GM04503 (cell line): ENCODE measurements at places on chromosomes 1 and 21.

- no peak for DNase-seq
Observed at GRCh38 chr21:27681841-27682240, 715.0 kb upstream of the ADAMTS5 start.

- DNase-seq: no peak
Observed at GRCh38 chr21:16330908-16331268, 601.1 kb downstream of the USP25 start.

- DNase-seq: no peak
Observed at GRCh38 chr1:26856181-26856580, 6.8 kb upstream of the SFN start.

GRCh38 chr1:44250068-44250781 lies 37.0 kb downstream of the DMAP1 start:
- DNase-seq: no peak

DNA sequence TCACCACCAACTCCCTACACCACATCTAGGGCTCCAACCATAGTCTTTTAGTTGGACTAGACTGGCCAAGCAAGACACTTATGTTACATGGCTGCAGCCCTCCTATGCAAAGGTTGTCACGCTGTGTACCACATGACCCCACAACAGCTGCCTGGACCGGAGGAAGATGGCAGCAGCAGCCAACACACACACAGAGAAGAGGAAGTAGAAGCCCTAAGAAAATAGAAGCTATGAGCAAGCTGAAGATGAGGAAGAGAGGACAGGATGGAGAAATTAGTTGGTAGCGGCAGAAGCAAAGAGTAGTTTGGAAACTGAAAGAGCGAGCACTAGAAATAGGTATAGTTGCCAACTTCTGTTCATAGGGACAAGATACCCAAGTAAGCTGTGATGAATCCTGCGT lies 60.8 kb upstream of the RALGPS2 start:
- no peak for DNase-seq

- no peak for DNase-seq
Observed at GRCh38 chr21:45837936-45838335, 143.6 kb upstream of the COL6A1 start.

DNA sequence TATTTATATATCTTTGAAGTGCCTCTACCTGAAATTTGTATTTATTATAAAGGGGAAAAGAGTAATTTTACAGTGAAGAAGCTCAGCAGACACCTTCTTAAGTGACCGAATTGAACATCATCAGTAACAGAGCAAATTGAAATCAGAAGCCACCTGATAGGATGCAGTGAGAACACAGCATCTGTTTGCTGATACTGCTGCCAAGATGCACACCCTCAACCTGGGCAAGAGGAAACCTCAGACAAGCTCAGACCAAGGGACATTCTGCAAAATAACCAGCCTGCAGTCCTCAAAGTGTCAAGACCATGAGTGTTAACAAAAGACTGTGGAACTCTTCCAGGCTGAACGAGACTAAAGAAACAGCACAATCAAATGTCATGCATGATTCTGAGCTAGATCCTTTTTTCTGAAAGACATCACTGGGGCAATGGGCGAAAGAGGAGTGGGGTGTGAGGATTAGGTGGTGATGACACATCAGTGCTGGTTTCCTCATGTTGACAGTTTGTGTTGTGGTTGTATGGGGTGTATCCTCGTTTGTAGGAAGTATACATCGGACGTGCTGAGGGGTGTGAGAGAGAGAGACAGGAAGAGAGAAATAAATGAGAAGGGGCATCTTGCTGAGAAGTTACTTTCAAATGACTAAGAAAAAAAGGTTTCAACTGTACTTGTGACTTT lies 103.7 kb downstream of the ABCA4 start:
- DNase-seq: no peak

DNA sequence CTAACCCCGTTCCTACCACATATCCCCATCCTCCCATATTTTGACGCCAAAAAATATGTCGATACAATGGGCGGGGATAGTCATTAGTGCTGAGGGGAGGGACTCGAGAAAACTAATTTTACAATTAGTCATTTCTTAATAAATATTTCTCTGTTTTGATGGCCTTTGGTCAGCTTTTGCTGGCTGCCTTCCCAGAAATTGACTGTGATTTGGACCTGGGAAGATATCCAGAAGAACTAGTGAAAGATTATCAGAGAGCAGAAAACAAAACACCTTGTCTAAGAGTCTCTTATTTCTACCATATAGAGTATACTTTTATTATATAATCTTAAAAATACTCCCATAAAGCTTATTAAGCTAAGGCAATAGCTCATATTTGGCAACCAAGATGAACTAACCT lies 247.6 kb downstream of the MRPL39 start:
- DNase-seq: no peak

DNA sequence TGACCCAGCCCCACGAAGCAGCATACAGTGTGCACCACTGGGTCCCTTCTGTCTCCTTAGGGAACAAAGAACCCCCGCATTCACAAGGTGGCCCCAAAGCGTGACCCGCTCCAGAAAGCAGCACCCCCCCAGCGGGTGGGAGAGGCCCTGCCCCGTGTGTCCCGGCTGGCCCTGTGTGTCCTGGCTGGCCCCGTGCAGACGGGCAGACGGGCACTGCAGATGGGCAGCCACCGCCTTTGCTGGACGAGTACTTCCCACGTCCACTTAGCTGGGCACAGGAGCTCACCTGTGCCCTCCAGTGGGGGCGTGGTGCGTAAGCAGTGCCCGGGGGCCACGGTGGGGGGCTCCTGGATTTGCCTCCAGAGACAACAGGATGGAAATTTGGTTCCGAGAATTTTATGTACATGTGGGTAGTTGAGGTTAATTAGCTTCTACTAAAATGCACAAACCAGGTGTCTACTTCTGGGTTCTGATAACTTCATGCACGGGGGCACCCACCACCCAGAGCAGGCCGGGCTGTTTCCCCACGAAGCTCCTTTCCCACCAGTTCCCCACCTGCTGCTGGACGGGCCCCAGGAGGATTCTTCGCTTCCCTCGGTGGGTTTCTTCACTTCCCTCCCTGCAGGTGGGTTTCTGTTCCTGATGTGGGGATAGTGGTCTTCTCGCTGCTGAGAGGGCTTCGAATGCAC lies 33.2 kb upstream of the SLC19A1 start:
- DNase-seq: no peak

GRCh38 chr21:41209016-41209619 lies 41.2 kb downstream of the BACE2 start:
- DNase-seq: no peak

GRCh38 chr1:208374391-208374941 lies 130.3 kb upstream of the PLXNA2 start:
- DNase-seq: no peak
